HTR-8/SVneo (cell line): ENCODE measurements at places on chromosomes 7 and 10.

- DNase-seq = no peak
Observed at GRCh38 chr10:110163192-110163773, 44.1 kb upstream of the MXI1 start.

DNA sequence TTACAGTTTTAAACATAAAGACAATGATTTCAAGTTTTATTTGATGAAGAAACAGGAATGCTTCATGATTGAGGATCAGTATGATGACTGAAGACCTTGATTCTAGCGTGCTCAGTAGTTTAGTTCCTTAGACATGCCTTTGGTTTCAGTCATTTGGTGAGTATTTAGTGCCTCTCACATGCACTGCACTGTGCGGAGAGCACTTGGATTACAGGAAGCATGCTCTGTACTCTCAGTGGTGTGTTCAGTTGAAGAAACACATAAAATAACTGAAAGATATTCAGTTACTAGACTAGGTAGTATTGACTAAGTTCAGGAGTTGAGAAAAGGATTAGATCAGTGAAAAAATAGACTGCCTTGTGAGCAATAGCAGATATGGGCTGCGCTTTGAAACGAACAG lies 25.5 kb downstream of the RBM17 start:
- no peak for DNase-seq

GRCh38 chr10:82477776-82478175 lies 602.8 kb downstream of the NRG3 start:
- no peak for DNase-seq

DNA sequence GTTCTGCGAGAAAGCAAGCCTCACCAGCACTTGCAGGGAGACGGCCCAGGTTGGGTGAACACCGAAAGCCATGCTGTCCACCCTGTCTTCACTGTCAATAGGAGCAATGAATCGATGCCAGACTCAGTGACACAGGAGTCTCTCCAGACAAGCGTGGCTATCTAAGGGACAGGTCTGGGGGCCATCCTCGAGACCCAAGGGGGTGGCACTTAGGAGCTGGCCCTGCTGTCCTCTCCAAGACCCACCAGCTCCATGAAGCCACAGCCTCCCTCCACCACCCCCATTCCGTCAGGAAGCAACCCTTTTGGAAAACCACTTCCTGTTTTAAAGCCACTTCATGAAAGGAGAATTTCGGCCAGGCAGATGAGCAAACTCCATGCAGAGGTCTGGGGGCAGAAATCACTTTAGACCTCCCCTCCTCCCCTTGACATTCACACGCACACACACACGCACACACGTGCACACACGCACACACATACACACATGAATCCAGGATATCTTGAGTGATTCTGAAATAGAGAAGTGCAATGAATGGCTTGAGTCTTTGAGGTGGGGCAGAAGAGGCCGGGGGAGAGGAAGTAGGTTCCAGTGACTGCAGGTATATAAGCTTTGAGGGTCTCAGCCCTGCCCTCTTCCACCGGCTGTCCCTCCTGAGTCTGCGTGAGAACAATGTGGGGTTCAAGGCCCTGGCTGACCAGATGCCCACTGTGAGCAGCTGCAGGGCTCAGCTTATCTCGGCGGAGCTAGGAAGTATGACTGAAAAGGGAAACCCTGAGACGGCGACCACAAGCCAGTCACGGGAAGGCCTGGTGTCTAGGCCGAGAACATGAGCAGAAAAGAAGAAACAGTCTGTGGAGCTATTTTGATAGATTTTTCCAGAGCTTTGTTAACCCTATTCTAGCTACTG lies 25.0 kb downstream of the RGS10 start:
- no peak for DNase-seq

GRCh38 chr7:96670338-96671289 lies 39.0 kb downstream of the SEM1 start:
- no peak for DNase-seq

DNA sequence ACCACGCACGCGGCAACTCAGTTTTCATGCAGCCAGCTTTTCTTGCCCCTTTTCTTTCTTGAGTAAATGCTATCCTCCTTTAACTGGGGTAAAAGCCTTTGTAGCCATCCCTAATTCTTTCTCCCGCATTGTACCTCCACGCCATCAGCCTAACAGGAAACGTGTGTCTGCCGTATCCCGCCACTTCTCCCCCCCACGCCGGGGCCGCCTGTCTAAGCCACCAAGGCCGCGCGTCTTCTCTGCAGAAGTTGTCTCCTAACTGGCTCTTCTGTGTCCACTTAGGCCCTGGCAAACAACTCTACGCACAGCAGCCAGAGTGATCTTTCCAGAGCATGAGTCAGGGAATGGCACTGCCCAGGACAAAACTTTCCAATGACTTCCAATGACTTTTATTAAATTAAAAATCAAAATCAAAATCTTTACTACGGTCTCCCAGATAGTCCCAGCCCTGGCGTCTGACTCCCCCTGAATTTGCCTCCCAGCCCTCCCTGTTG lies 74.6 kb downstream of the XRCC2 start:
- no peak for DNase-seq

GRCh38 chr10:7409732-7410168 lies 1.1 kb downstream of the SFMBT2 start:
- no peak for DNase-seq

DNA sequence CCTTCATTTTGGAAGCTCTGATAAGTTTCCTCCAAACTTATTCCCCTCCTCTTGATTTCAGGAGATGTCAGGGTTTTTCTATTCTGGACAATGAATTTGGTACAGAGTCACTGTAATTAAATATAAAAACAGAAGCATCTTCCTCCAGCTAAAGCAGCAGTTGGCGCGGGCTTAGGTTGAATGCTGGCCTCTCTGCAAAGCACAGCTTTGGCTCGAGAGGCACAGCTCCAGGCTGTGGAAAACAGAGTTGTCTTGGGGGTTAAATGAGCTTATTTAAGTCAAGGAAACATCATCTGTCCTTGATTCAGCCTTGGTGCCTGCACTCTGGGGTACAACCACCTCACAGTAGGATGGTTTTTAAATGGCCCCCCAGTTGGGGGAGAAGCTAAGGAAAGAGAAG lies 35.0 kb upstream of the PDCD4 start:
- no peak for DNase-seq

DNA sequence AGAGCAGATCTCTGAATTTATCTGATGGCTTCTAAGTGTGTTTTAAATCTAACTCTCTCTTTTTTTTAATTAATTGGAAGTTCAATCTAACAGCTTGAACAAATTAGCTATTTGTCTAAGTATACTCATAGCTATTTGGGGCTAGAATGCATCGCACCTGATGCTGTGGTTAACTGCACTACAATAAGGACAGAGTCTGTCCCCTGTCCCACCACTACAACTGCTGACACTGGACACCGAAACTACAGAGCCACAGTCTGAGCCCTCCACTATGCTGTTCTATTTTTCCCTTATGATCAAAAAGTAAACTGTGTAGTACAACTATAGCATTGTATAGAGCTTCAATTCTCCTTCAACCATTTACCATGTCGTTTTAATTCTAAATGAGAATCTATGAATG lies 89.4 kb upstream of the AHR start:
- no peak for DNase-seq

GRCh38 chr7:146892151-146892550 lies 775.5 kb downstream of the CNTNAP2 start:
- no peak for DNase-seq

DNA sequence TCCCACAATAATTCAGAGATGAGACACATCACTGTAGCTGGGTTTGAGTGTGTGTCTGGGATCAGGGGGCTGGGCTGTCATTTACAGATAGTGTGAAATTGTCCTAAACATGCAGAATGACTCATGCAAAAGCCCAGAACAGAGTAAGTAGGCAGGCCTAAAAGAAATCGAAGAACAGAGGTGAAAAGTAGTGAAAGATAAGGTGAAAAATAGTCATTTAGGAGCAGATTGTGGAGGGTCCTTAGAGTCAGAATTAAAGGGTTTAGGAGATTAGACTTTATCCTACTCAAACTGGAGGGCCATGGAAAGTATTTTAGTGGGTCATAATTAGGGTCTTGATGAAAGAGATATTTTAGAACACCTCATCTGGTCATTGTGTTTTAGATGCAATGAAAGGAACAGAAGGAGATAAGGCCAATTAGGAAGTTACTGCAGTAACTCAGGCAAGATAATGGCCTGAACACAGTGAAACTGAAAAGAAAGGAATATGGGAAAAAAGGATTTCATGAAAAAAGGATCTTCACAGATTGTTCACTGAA lies 58.3 kb upstream of the NEBL start:
- no peak for DNase-seq

DNA sequence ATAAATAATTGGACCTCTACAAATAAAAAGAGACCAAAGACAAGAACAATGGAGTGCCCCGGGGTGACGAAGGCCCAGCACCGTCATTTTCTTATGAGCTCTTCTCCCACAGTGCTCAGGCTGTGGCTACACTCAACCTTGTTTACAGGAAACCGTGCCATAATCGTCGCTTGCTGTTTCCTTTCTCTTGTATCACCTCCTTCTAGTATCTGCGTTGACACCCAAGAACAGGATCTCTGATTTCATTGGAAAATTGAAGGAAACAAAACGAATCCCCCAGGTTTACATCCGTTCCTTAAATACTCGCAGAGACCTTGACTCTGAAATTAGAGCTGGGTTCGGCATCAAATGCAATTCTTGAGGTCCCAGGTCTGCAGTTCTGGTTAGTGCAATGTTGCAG lies 1.7 kb upstream of the IGFBP3 start:
- DNase-seq = no peak
